ENCODE measurements at places on chromosomes 2 and 18.

GRCh38 chr2:217382794-217383193, 522.9 kb upstream of the TNP1 start:
- no peak for DNase-seq

- peak; percentile 80 for DNase-seq
Measured at GRCh38 chr18:45777393-45777792, 48.1 kb upstream of the SIGLEC15 start.

GRCh38 chr2:219724628-219725027, 97.2 kb downstream of the SLC4A3 start:
- DNase-seq = peak; percentile 47

DNA sequence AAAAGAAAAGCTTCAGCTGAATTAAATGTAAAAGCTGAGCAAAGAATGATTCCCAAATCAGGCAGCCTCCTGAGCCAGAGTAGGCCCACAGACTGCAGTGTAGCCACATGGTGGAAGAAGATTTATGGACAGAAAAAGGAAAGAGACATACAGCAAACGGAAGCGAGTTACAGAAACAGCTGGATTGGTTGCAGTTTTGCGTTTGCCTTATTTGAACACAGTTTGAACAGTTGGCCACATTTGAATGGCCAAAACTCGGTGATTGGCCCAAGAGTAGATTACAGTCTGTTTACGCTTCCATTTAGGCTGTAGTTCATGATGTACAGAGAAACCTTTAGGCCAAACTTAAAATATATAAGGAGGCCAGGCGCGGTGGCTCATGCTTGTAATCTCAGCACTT, 35.1 kb downstream of the SH2D6 start:
- DNase-seq = no peak

DNA sequence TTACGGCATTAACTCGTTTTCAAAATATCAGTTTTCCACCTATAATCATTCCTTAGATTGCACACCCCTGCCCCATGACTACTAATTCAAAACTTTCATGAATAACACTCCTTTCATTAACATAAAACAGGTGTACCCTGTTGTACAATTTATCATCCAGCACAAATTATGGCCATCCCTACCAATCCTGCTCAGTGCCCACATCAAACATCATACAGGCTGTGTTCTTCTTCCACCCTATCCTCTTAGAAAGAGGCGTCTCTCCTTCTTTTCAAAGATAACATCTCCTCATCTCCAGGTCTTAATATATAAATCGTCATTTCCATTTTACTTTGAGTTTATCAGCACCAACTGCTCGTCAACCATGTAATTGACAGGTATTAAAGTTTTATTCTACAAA, 67.6 kb downstream of the SLC66A3 start:
- DNase-seq = no peak

DNA sequence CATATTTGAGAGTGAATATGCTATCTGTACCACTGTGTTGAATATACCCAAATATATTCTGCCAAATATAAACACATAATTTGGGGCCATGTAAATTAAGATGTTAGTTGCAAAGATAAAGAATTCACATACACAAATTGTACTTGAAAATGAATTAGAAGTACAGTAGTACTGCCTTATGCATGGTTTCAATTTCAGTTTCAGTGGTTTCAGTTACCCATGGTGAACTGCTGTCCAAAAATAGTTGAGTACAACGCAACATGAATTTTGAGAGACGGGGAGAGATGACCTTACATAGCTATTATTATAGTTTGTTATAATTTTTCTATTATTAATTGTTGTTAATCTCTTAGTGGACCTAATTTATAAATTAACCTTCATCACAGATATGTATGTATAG, 1313.0 kb upstream of the FAM98A start:
- no peak for DNase-seq

DNA sequence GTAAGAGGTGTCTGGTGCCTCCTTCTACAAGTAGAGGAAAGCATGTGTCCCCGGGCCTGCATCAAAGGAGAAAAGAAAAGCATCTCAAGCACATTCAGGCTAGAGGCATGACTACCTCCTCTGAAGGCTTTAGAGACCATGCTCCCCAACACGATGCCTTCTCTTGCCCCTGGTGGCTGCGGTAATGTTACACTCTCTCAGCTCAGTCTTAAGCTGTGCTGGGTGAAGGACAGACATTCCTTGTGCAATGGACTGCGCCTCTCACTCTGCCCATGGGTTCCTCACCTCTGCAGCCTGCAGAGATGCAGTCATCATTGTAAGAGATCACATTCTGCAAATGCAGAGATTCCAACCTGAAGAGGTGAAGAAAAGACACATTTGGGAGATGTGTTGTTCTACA, 148.2 kb upstream of the HNRNPA3 start:
- no peak for DNase-seq

DNA sequence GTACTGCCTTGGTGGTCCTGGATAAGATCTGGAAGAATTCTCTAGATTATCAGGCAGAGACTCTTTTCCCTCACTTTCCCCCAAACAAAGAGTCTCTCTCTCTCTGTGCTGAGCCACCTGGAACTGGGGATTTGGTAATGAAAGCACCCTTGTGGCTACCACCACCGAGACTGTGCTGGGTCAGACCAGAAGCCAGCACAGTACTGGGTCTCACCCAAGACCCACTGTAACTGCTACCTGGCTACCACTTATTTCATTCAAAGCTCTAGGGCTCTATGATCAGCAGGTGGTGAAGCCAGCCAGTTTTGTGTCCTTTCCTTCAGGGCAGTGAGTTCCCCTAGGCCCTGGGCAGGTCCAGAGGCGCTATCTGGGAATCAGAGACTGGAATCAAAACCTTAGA, 269.6 kb upstream of the CWC22 start:
- DNase-seq = no peak
